ENCODE measurements at places on chromosomes 3 and 15.

DNA sequence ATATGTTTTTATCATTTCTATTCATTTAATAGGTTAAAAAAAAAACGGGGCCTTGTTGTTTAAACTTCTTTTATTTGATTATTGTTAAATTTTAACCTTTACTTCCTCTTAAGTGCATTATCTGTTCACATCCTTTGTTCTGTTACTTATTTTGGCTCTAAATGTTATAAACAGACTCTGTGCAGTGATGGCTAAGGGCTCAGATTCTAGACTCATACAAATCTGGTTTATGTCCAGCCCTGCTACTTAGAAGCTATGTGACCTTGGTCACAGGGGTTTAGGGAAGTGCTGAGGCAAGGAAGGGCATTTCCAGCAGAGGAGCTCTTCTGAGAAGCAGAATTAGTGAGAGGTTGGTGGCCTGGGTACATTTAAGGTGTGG is 55.3 kb upstream of the VILL start:
- no peak for DNase-seq

GRCh38 chr3:43913036-43913948 is 222.6 kb downstream of the ABHD5 start:
- no peak for DNase-seq

GRCh38 chr3:107524326-107524840 is 1.6 kb downstream of the BBX start:
- DNase-seq, result peak; percentile 26

DNA sequence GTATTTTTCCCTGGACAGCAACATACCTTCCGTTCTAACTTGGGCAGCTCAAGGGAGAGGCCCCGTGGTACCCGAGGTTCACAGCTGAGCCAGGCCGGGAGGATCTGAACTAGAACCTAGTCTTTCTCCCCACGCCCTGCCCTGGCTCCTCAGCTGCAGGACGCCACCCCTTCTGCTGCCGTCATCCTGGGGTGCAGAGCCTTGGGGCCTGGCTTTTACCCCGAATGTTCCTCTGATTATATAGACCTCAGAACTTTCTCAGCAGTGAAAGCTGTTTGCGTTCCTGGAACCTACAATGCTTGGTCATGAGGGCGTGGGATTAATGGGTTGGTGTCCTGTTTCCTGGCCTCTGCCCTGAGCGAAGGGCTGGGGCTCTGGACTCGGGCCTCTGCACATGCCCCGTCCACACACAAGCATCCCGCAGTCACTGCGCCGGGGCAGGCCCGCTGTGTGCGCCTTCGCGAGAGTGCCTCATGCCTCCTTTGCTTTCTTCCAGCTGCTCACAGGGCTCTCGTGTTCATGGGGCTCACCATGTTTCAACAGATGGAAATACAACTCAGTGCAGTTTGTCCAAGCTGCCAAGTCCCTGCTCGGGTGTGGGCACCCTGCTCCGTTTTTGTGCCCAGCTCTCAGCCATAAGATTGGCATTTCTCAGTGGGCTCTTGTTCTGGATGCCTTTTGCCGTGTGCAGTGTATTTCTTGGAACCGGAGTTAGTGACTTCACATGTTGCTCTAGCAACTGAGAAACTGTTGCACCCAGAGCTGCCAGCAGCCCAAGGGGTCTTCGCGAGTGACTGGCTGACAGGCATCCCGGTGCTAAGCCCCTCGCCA is 20.4 kb downstream of the SYNM start:
- no peak for DNase-seq

- DNase-seq, result peak; percentile 73
Measured at GRCh38 chr3:36193448-36193847, 186.9 kb upstream of the STAC start.

Measured in lung microvascular endothelial cell (primary cell).